ENCODE measurements at places on chromosomes 7 and 10.

- no peak for DNase-seq
These were observed 329.3 kb downstream of the FRMD4A start for GRCh38 chr10:14001298-14002040.

- DNase-seq: no peak
These were observed 20.6 kb upstream of the RHOBTB1 start for GRCh38 chr10:60964257-60965235.

DNA sequence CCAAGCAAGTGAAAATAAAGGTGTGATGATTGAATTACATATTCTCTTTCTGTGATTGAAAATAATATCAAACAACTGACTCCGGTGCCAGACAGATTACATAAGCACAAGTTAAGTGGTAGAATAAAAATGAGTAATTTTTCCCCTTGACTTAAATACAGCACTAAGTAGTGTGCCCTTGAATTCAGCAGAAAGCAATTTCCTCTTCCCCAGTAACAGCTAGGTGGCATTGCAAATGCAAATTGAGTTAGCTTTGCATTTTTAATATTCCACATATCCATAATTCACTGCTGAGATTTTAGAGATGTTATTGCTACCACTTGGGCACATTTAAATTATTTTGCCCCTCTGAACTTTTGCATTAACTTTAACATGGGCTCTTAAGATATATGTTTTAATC, 89.8 kb upstream of the NPVF start:
- DNase-seq: no peak

GRCh38 chr10:103445767-103446567, 6.2 kb downstream of the CALHM2 start:
- no peak for DNase-seq

DNA sequence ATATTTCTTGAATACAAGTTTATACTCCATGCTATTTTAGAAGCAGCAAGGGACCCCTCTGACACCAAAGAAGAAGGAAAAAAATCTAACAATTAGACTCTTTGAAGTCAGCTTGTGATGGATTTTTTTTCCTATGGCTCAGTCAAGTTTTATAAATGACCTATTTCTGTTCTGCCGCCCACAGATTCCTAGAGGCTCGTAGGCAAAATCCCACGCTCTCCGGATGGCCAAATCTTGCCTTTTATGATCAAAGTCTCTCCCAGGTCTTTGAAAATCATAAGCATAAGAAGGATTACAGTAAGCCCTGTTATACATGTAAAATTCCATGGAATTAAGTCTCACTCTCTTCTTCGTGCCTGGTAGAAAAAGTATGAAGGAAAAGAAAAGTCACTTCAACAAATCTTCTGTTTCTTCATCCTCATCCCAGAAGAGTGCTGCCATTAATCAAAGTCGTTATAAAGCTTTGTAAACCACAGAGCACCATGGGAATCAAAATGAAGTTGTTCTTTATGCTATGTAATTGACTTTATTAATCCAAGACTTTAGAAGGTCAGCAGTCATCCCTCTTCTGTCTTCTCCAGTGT, 33.1 kb downstream of the ASB13 start:
- DNase-seq: no peak

DNA sequence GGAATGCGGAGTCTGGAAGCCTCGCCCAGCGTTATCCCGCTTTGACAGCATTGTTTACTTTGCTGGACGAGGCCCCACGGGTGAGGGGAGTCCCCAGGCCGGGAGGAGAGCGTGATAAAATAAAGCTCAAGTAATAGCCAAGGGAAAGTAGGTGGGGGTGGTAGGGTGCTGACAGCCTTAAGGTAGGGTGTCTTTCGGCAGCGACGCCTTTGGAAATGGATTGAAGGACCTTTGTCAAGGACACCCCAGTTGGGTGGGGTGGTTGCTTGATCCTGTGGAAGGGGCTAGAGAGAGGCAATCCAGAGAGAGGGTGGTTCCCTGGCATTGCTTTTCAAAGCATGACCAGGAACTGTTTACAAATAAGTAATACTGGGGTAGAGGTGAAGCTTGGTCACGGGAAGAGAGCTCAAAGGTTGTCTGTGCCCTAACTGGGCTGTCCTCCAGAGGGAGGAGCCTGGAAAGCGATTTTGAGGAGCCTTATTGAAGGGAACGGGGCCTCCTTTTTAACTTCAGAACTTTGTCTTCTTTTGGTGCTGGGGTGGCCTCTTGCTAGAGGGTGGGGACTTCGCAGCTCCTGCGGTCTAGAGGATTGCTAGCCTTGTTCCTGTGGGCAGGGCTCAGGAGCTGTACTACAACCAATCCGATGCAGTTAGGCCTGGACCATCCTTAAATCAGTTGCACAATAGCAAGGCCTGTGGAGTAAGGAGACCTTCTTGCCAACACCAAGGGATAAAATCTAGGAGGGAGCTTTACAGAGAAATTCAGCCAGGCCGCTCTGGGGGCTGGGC, 1.3 kb downstream of the EIF4EBP2 start:
- DNase-seq: peak; percentile 22

GRCh38 chr7:29877196-29877595, 70.9 kb downstream of the WIPF3 start:
- DNase-seq: no peak

- no peak for DNase-seq
These were observed 286.0 kb downstream of the RNLS start for GRCh38 chr10:88297103-88297502.

GRCh38 chr7:122350701-122351100, 46.2 kb upstream of the FEZF1 start:
- no peak for DNase-seq

- DNase-seq: no peak
These were observed 3.9 kb downstream of the CXCL12 start for GRCh38 chr10:44380829-44381600.

DNA sequence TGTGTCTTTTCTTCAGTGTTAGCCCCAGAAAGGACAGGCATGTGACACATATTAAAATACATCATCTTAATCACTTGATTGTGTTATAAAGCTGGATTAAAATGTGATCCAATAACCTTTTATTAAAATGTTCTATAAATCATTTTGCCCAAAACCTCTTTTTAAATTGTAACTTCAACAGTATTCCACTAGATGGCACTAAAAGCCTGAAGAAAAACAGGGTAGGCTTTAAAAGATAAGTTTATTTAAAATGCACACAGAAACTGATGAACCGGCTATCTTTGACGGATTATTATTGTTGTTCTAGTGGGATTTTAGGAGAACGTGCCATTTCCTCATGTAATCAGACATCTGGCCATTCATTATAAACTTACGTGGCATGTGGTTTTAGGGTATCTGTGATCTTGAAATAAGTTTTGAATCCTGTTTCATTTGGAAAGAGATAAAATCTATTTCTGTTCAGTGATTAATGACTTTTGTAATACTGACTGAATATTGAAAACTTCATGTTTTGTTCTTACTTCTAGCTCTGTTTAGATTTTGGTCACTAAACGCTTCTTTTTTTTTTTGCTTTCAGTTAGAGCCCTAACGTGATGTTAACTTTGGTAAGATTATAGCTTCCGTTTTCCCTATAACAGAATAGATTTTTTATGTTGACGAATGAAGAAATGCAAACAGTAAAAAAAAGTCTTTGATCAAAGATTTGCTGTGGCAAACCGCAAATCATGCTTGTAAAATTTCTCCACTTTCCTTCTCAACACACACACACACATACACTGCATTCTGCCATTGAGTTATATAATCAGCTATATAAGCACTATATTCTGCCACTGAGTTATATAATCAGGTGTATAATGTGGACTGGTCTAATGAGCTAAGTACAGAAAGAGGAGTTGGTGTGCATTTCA, 13.6 kb downstream of the VPS50 start:
- DNase-seq: no peak

DNA sequence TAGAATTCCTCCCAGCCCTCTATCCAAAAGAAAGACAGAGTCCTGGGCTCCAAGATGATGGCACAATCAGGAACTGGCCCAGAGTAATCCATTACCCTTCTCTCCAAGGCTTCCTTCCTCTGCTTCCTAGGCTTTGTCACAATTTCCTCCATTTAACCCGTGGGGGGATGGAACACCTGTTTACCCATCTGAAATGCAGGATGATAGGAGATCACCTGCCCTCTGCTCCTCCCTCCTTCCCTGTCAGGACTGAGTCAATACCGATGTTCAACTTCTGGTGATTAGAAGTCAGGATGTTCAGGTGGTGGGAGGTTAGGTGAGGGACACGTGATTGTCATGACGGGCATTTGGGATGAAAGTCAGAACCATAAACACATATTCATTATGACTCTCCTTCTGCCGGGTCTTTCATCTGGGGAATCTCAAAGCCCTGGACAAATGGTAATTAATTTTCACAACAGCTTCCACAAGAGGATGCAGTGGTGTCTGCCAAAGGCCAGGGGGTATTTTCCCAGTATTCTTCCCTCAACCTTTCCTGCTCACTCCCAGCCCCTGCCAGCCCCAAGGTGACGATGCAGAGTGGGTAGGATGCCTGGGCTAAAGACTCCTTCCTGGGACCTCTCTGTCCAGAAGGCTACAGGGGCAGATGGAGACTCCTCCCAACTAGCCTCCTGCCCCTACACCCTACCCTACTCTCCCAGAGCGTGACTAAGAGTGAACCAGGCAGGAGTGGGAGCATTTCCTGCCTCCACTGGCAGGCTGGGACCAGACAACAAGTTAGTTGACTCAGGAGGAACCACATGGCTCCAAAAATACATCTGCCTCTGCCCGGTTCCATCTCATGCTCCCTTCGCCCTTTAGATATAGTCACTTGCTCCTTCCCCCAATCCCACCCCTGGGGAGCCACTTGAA, 27.9 kb downstream of the DUSP5 start:
- DNase-seq: no peak

GRCh38 chr10:122327237-122328206, 47.0 kb upstream of the PLEKHA1 start:
- DNase-seq: no peak

- peak; percentile 41 for DNase-seq
These were observed 138.1 kb downstream of the VTI1A start for GRCh38 chr10:112585126-112585525.

GRCh38 chr7:26860361-26860760, 4.0 kb downstream of the SKAP2 start:
- DNase-seq: no peak

- no peak for DNase-seq
These were observed 32.3 kb downstream of the SUV39H2 start for GRCh38 chr10:14910953-14911352.

DNA sequence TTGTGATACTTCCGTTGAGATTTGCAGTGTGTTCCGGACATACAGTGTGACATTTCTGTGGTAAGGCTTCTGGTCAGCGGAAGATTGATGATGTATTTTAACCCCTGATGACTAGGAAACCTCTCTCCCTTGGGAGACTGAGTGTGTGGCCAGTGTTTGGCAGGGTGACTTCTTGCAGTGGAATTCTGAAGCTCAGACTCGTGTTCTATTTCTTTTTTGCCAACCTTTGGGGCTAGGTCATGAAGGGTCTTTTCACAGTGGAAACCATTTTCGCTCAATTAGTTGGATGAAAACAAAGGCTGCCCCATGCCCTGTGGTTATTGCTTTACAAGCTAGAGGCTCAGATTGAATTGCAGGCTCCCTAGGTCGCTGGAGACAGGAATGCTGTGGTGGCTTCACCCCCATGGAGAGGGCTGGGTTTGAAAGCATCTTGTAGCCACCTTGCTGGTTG, 288.9 kb downstream of the BBS9 start:
- no peak for DNase-seq

- DNase-seq: no peak
These were observed 3.2 kb upstream of the EGR2 start for GRCh38 chr10:62819141-62819920.

GRCh38 chr10:100984672-100985177, 2.6 kb downstream of the MRPL43 start:
- no peak for DNase-seq

GRCh38 chr7:106795877-106796231, 69.2 kb upstream of the PIK3CG start:
- no peak for DNase-seq

GRCh38 chr7:73966941-73967831, 60.8 kb upstream of the ELN start:
- DNase-seq: no peak

GRCh38 chr10:95314192-95314918, 23.6 kb upstream of the PDLIM1 start:
- no peak for DNase-seq

GRCh38 chr7:20470726-20471125, 140.0 kb downstream of the ITGB8 start:
- DNase-seq: no peak

- DNase-seq: no peak
These were observed 21.6 kb upstream of the PDCD4 start for GRCh38 chr10:110850099-110850498.

DNA sequence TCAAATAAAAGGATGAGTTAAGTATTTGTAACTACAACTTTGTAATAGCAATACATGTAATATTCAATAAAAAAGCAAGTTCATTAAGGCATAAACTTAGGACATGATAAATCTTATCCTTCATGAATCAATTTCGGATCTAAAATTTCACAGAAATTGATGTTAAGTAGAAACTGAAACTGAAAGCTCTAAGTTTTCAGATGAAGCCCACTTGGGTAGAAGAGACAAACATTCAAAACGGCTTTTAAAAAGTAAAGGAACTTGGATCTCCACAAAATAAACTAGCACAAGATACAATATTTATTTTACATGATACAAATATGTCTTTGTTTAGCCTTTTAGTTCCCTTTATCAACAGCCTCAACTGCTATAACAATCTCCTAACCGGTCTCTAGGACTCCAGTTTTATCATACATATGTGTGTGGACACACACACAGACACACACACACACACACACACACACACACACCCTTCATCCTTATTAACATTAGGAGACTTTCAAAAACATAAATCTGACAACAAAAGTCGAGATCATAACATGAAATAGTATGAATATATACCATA, 83.7 kb downstream of the USP6NL start:
- no peak for DNase-seq

DNA sequence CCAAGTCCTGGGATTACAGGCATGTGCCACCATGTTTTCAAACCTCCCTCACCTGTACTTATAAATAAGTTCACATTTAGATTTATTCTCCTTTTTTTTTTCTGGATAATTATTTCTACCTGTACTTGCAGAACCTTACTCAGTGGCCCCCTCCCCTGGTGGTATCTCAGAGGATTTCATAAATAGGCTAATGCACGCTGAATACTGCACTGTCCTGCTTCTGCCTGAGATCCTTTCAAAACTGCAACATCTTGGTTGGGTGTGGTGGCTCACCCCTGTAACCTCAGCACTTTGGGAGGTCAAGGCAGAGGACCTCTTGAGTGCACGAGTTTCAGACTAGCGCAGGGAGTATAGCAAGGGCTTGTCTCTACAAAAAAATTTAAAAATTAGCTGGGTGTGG, 4.6 kb upstream of the BLVRA start:
- no peak for DNase-seq

GRCh38 chr10:129965959-129966358, 1.9 kb upstream of the EBF3 start:
- DNase-seq: no peak
